Progenitor cell of endocrine pancreas (in vitro differentiated cells): ENCODE measurements at places on chromosomes 11 and 22.

GRCh38 chr11:47155879-47156278 is 20.8 kb downstream of the ARFGAP2 start:
- H3K36me3 ChIP-seq: peaks cover 4% of the 10 kb centered on the region
- DNase-seq: no peak
- no peaks in the 10 kb centered on the region for H3K27me3 ChIP-seq
- H3K4me1 ChIP-seq: peaks cover 9% of the 10 kb centered on the region
- no peak overlapping the region for H3K4me3 ChIP-seq
- no peak overlapping the region for H3K27ac ChIP-seq

DNA sequence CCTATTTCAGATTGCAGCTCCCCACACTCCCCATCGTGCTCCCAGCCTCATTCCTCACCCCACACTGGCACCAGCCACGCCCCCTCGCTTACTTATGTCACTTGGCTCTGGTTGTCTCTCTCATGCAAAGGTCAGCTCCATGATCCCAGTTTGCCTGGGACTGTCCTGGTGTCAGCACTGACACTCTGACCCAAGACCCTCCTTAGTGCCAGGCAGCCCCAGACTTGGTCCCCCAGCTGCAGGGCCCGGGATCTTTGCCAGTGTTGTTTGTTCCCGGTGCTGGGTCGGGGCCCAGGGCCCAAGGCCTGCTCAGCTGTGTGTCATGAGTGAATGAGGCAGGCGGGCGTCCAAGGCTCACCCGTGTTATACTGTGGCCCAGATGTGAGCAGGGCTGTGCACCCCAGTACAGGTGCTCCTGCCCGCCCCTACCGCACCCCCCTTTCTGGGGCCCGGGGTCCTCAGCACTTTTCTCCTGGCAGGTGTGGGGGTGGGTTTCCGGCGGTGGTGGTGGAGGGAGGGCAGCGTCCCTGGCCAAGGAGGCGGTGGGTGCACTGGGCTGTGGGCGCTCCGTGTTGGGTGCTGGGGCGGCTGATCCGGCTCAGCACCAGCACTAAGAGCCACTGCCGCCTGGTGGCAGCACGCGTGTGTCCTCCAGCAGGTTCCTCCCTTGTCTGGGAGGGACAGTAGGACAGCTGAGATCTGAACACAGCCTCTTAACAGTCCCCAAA is 19.5 kb downstream of the IL17REL start:
- peak; percentile 15 for DNase-seq
- H3K27ac ChIP-seq: no peak overlapping the region
- no peak overlapping the region for H3K4me3 ChIP-seq
- no peaks in the 10 kb centered on the region for H3K36me3 ChIP-seq

- peak overlapping the region; percentile 15 for H3K27ac ChIP-seq
- no peak for DNase-seq
- no peaks in the 10 kb centered on the region for H3K36me3 ChIP-seq
- H3K27me3 ChIP-seq: no peaks in the 10 kb centered on the region
- no peak overlapping the region for H3K4me3 ChIP-seq
- H3K4me1 ChIP-seq: peaks cover 17% of the 10 kb centered on the region
Measured at GRCh38 chr11:15194671-15195415, 80.1 kb downstream of the INSC start.

GRCh38 chr11:11555208-11555607 is 66.6 kb downstream of the GALNT18 start:
- H3K27ac ChIP-seq: peak overlapping the region; percentile 42
- H3K4me3 ChIP-seq: no peak overlapping the region
- H3K27me3 ChIP-seq: peaks cover 5% of the 10 kb centered on the region

DNA sequence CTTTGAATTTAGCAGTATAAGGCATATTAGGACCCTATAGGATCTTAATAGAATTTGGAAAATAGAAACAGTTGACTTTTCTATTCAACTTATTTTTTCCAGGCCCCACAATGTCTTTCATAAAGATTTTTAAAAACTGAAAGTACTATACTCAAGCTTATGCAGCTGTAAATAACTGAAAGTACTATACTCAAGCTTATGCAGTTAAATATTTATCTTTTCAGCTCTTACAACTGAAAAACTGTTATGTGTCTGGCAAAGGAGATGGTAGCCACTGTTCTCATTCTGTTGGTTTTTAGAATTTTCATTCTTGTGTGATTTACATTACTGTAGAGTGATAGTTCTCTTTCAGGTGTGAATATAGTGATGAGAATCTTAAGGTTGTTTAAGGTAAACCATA is 16.5 kb downstream of the HIPK3 start:
- H3K27ac ChIP-seq: no peak overlapping the region
- H3K4me3 ChIP-seq: no peak overlapping the region
- H3K4me1 ChIP-seq: peaks cover 1% of the 10 kb centered on the region
- no peaks in the 10 kb centered on the region for H3K27me3 ChIP-seq

GRCh38 chr22:39906207-39906606 is 5.3 kb downstream of the GRAP2 start:
- no peak overlapping the region for H3K27ac ChIP-seq
- no peaks in the 10 kb centered on the region for H3K4me1 ChIP-seq
- no peaks in the 10 kb centered on the region for H3K36me3 ChIP-seq
- H3K27me3 ChIP-seq: peaks cover 17% of the 10 kb centered on the region
- no peak for DNase-seq

- no peak overlapping the region for H3K27ac ChIP-seq
- H3K4me3 ChIP-seq: peak overlapping the region; percentile 88
- peaks cover 13% of the 10 kb centered on the region for H3K4me1 ChIP-seq
Measured at GRCh38 chr22:18079706-18080233, 2.0 kb downstream of the PEX26 start.

DNA sequence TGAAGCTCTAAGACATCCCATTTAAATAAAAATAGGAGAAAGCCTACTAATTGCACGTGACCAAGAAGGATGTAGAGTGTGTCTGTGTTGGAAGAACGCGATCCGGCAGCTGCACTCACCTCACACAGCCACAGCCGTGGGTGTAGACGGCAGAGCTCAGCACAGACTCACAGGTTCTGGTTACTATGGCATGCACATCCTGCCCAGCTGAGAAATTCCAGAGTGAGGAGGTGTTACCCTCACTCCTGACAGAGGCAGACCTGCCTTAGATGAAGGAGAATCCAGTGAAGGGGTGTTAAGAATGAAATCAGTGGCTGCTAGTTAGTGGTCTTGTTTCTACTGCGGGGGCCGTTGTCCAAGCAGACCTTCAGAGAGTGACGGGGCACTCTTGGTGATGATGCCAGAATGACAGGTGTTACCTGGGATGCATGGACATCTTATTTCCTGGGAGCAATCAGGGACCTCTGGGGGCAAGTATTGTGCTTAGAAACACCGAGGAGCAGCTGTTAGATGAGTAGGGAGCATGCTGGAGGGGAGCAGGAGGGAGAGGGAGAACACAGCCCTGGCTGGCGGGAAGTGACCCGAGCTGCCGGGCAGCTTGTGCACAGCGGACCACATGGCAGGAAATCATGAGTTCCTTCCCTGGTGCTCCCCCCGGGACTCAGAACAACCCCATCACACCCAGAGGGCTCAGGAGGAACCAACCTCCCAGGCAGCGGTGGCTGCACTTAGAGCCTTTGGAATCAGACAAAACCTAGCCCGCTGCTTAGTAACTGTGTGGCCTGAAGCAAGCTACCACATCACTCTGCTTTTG is 12.3 kb downstream of the KCNJ5 start:
- H3K27ac ChIP-seq: no peak overlapping the region
- H3K36me3 ChIP-seq: no peaks in the 10 kb centered on the region
- DNase-seq: no peak
- peak overlapping the region; percentile 44 for H3K4me3 ChIP-seq
- peaks cover 11% of the 10 kb centered on the region for H3K4me1 ChIP-seq
- peaks cover 85% of the 10 kb centered on the region for H3K27me3 ChIP-seq

- H3K27me3 ChIP-seq: peaks cover 5% of the 10 kb centered on the region
- H3K4me3 ChIP-seq: no peak overlapping the region
- H3K27ac ChIP-seq: no peak overlapping the region
- no peaks in the 10 kb centered on the region for H3K36me3 ChIP-seq
- no peaks in the 10 kb centered on the region for H3K4me1 ChIP-seq
- DNase-seq: no peak
Measured at GRCh38 chr11:124101737-124102136, 13.5 kb upstream of the VWA5A start.

- DNase-seq: no peak
- H3K4me3 ChIP-seq: peak overlapping the region; percentile 88
- no peaks in the 10 kb centered on the region for H3K27me3 ChIP-seq
- H3K27ac ChIP-seq: peak overlapping the region; percentile 41
Measured at GRCh38 chr22:29386708-29387107, 1.7 kb downstream of the AP1B1 start.

DNA sequence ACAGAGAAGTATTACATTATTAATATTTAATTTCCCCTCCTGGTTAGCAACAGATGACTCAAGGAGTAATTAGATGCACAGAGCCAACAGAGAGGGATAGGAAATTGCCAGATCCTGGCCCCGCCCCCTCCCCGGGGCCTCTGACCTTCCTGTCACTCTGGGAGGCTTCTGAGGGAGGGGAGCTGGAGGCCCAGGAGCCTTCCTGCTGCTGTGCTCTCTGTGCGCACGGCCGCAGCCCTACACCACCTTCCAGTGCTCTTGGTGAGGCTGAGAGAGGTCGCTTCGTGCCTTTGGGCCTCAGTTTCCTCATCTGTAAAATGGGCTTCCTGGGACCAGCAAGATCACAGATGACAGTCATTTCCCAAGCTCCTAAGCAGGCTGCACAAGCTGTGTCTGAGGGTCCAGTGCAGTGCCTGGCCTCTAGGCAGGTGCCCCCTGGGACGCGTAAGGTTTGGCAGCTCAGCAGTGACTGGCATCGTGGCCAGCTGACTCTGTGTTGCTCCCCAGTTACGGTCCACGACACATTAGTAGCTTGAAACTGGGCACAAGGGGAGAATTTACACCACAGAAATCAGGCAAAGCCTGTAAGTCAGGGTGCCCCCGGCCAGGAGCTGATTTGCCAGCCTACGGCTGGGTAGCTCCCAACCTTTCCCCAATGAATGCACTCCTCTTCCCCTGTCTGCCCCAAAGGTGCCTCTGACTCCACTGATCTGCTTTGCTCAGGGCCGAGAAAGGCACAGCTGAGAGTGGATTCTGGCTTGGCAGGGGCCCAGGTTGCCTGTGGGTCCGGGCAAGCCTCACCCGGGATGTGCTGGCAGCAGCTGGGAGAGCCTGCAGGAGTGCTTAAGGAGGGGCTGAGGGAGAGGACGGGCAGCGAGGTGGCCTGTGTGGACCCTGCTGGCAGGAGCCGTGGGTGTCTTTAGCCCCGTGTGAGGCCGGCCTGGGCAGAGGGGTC is 2.3 kb downstream of the ADORA2A start:
- no peaks in the 10 kb centered on the region for H3K36me3 ChIP-seq
- H3K27ac ChIP-seq: no peak overlapping the region
- H3K4me3 ChIP-seq: no peak overlapping the region
- H3K27me3 ChIP-seq: peaks cover 24% of the 10 kb centered on the region
- peaks cover 1% of the 10 kb centered on the region for H3K4me1 ChIP-seq

GRCh38 chr11:45843158-45843924 is 3.9 kb upstream of the CRY2 start:
- peaks cover 24% of the 10 kb centered on the region for H3K27me3 ChIP-seq
- peaks cover 14% of the 10 kb centered on the region for H3K4me1 ChIP-seq
- peak overlapping the region; percentile 42 for H3K27ac ChIP-seq
- no peaks in the 10 kb centered on the region for H3K36me3 ChIP-seq
- no peak overlapping the region for H3K4me3 ChIP-seq

DNA sequence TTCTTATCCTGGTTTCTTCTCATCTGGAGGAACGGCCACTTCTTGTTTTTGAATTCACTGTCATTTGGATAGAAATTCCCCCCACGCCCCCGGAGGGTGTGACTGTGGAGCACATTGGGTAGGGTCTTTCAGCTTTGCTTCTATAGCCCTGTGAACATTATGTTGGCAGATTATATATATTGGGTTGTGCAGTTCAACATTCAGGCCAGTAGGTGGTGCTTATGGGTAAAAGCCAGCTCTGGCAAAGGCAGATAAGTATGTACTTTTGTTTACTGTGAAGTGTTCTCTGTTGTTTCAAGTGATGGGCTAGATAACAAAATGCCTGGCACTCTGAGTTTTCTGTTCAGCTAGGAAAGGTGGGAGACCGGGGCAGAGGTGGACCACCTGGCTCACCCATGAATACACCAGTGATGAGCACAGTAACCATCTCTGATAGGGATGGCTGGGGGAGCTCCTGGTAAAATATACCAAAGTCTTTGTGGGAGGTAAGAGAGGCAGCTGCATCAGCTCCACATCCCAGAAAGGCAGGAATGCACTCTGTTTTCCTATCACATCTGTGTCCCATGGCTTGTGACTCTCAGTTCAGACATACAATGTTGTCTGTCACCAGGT is 1348.2 kb upstream of the RAG2 start:
- DNase-seq: no peak
- H3K4me1 ChIP-seq: peaks cover 3% of the 10 kb centered on the region
- no peak overlapping the region for H3K27ac ChIP-seq
- H3K36me3 ChIP-seq: peaks cover 2% of the 10 kb centered on the region

DNA sequence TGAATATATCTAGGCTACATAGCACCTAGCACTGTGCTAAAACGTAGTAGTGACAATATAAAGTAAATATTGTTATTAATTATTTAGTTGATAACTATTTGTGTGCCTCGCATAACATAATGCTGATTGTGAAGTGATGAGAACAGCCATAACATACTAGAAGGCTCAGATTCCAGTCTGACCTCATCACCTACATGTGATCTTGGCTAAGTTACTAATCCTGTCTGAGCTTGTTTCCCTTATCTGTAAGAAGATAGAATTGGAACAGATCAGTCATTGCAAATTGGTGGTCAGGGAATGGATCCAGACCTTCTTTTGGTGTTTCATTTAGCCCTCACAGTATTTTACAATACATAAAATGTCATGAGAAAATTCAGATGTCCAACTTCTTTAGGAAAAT is 103.4 kb upstream of the SEZ6L start:
- H3K4me1 ChIP-seq: peaks cover 23% of the 10 kb centered on the region
- peaks cover 7% of the 10 kb centered on the region for H3K27me3 ChIP-seq
- H3K4me3 ChIP-seq: no peak overlapping the region
- no peaks in the 10 kb centered on the region for H3K36me3 ChIP-seq
